ENCODE measurements at places on chromosomes 11 and 22.

DNA sequence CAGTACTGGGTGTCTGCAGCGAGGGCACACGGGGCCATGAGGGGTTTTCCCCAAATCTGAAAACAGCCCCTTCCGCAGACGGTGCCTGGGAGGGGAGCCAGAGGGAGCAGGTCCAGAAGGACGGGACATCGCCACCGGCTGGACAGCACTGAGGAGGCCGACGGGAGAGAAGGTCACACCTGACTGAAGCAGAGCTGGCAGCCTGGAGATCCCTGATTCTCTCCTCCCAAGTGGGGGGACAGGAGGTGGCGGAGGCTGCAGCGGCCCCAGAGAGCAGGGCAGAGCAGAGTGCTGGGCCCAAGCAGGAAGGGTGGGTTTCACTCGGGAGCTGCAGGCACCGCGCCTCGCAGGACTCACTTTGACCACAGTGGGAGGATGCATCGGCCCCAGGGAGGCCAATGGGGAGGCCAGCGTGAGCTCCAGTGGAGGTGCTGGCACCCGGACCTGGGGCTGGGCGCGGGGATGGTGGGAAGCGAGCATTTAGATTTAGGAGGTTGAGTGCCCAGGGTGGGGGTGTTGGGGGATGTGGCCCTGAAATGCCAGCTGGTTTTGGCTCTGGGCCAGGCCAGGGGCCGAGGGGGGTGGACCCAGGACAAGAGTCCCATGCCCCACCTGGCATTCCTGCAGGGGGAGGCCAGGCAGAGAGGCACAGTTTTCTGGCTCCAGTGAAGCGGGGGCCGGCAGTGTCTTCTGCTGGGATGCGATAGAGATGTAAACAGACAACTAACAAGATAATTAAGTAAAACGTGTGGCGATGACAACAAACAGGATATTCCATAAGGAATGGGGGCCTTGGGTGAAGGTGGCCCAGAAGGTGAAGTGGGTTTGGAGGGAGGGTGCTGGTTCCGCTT, 92.3 kb upstream of the FGF3 start:
- no peak for DNase-seq

- DNase-seq = no peak
These were observed 225.8 kb upstream of the KIRREL3 start for GRCh38 chr11:127226380-127226779.

DNA sequence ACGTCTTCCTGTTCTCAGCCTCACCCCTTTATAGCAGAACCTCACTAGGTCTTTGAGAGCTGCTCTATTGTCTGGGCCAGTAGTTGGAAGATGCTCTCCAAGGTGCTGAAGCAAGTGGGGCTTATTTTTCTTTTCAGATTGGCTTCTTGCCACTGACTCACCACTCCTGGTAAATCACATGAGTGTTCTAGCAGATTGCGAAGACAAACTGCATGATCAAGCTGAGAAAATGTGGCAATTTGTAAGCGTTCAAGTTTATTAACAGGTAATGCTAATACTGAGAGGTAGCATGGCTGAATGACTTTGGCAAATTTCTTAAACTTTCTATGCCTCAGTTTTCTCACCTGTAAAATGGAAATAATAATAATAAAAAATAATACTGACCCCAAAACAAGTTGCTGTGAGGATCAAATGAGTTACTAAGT, 59.2 kb downstream of the CACNG2 start:
- DNase-seq = peak; percentile 2

- DNase-seq = no peak
These were observed 207.5 kb downstream of the PGR start for GRCh38 chr11:100922121-100922520.

DNA sequence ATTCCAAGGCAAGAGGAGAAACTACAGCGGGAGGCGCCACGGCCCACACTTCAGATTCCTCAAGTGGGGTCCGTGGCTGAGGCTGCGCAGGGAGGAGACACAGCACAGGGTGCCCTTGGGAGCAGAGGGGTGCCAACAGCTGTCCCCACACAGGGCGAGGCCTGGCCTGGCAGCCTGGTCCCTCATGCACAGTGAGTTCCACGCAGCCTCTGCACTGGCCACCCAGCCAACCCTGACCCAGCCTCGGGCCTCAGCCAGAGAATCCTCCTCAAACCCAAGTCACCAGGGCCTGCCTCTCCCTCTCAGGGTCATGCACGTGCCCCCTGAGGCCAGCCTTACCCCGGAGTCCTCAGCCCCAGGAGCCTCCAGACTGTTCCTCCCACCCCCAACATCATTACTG, 22.4 kb upstream of the MOB2 start:
- DNase-seq = no peak

DNA sequence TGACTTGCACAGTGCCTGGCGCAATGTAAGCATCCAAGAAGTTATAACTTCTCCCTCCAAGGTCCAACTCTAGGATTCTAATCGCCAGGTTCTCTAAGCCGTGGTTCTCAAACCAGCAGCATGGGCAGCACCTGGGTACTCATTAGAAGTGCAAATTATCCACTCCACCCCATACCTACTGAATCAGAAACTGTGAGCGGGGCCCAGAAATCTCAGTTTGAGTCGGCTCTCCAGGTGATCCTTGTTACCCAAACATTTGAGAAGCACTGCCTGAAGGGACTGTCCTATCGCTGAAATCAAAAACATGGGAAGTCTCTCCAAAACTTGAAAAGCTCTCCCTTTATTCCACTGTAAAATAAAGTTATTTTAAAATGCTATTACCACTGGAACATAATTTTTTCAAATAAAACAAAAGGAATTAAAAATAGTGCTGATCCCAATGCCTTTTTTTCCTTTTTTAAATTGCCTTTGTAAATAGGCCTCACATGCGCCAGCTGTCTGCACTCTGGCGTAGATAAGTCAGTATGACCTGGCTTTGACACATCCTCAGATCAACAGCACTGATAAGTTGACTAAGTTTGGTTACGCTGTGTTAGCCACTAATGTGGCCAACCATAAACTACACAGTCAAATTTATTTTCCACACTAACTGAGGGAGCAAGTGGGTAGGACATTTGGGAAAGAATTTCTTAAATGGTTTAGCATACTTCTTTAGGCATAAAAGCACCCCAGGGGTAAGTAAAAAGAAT, 8.4 kb upstream of the CTR9 start:
- peak; percentile 30 for DNase-seq

GRCh38 chr11:70522593-70523311, 124.4 kb downstream of the CTTN start:
- DNase-seq = no peak

DNA sequence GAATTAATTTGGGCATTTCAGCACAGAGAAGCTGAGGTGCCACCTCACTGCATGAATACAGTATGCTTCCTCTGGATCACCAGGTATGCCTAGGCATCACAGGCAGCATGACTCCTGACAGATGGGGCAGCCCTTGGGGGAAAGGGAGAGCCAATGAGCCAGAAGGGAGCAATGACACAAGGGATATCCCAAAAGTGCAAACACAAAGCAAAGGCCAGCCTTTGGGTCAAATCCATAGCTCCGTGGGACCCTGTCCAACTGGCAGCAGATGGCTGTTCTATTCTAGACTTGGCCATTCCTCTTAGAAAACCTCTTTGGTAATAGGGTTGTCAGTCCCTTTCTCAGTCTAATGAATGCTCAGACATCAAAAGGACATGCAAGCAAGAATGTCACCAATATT, 73.3 kb downstream of the SERGEF start:
- DNase-seq = no peak

- peak; percentile 44 for DNase-seq
These were observed 41.4 kb downstream of the DKK3 start for GRCh38 chr11:11966826-11967668.

- DNase-seq = no peak
These were observed 47.7 kb upstream of the CSNK2A3 start for GRCh38 chr11:11400635-11401232.

DNA sequence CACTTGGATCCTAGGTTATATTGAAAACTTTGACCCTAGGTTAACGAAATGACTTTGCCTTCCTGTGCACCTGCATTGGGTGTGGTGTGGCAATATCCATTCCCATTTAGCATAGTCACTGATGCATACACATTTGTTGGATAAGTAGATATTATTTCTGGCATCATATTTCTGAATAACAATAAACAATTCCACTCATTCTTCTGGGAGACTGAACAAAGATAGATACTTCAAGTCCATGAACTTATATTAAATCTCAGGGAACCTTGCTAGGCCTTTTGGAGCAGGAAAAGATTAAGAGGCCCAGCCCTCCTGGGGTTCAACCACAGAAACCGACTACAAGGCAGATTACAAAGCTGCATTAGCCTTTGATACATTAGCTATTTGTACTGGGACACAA, 118.9 kb downstream of the MSANTD4 start:
- DNase-seq = no peak

- no peak for DNase-seq
These were observed 115.9 kb upstream of the CRYBB3 start for GRCh38 chr22:25083807-25084200.

- no peak for DNase-seq
These were observed 23.7 kb downstream of the ADAMTS8 start for GRCh38 chr11:130404727-130405126.

DNA sequence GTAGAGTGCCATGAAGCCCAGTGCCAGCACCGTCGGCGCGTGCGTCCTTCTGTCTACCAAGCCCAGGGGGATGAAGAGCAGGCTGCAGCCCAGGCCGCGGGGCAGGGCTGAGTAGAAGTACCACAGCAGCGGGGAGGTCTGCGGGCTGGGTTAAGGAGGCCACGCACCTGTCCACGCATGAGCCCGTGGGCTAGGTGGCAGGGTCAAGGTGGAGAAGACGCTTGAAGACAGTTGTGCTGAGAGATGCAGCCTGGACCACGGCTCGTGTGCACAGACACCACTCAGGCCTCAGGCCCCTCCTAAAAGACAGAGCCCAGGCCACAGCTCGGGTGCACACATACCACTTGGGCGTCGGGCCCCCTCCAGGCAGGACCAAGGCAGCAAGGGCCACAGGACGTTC, 10.4 kb downstream of the ALG12 start:
- DNase-seq = no peak

DNA sequence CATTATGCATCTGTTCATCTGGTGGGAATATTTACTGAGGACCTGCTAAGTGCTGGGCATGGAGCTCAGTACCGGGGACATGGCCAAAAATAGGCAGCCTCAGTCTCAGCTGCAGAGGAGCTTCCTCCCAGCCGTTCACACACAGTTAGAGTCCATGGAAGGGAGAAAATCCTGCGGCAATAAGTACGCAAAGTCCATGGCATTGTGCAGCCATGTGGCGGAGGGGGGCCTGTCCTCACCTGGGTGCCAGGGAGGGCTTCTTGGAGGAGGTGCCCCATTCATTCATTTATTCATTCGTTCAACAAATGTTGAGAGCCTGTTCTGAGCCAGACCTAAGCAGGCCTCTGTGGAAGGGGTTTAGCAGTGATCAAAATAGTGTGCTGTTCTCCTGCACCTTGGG, 59.3 kb upstream of the ANO1 start:
- no peak for DNase-seq

- no peak for DNase-seq
These were observed 8.9 kb downstream of the SCGB1A1 start for GRCh38 chr11:62427630-62428233.

DNA sequence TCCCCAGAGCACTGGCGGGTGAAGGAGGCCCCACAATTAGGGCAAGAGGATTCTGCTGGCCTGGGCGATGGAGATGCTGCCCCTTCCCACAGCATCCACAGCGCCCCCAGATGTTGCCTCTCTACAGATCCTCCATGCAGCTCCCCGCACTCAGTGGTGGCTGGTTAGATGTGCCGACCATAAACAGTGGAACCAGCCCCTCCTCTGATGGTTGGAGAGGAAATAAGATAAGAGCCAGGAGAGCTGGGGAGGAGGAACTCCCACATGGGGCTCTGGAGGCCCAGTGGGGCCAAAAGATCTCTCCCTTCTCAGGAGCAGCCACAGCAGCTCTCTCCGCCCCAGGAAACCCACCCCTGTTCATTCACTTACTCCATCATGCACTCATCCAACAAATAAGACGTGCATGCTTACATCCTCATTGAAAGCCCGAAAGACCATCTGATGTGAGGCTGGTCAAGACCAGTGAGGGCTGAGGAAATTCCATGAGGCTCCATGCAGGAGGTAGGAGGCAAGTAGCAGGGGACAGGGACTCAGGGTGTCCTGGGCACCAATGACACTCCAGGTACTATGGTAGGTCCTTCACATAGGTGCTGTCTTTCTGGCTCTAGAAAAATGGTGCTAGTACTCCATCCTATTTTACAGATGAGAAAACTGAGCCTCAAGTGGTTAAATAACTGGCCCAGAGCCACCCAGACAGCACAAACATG, 1.5 kb downstream of the PTGDR2 start:
- no peak for DNase-seq

DNA sequence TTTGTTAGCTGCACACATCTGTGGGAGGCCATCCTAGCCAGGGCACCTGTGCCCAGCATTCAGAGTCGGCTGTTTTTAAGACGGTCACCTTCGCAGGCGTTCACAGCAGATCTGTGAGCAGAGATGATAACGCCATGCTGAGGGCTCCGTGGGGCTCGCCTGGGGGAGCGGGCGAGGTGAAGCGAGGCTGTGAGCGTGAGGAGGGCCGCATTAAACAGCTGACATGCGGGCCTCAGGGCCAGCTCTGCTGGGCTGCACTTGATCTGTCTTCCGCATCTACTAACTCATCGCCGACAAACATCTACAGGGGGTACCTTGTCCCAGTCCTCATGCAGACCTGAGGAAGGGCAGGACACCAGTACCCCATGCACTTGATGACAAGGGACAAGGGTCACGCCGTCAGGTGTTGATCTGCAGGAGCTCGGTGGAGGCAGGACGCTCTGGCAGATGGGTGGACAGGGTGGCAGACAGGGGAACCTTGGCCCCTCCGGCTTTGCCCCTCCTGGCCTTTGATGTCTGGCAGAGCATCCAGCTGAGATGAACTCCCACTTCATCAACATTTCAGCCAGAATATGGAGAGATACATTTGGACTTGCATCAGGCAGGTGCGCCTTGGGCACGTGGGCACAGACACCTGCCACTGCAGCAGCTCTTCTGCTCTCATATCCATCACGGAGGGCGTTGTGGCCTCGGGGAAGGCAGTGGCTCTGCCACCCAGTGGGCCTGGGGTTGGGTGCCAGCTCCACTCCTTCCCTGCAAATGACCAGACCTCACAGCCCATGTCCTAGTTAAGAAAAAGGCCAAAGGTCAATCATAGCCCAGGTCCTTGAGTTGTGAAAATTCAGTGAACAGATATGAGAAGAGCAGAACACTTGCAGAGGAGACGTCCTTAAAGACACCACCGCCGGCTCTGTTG, 822.9 kb downstream of the BRD1 start:
- DNase-seq = no peak

DNA sequence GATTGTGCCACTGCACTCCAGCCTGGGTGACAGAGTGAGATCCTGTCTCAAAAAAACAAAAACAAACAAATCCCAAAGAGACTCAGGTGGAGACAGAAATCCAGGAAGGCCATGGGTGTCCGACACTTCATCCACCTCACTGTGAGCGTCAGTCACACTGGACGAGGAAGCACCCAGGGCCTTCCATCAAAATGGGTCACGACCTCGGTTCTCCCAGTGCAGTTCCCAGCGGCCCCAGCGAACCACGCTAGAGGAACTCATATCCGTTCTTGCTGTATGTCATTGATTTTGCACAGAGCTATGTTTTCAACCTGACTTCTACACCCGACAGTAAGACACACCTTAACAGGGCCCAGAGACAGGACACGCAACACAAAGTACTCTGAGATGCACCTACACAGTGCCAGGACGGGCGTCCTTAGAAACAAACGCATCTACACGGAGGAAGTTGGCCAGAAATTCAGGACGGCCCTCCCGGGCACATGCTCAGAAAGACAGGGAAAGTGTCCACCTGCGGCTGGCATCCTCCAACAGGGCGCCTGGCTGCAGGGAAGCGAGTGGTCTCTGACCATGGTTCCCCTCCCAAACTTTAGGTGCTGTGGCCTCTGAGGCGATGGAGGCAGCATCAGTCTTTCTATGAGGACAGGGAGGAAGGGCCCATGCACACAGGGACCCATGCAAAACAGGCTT, 410.5 kb downstream of the CTTN start:
- no peak for DNase-seq

GRCh38 chr22:42281284-42281683, 10.8 kb upstream of the TCF20 start:
- DNase-seq = no peak
